ENCODE measurements at places on chromosomes 2 and 18. TPM values are rescaled to one million over a fixed set of nuclear protein-coding genes. Genes with fewer than 3 reads are reported as not detected.

- no peak for DNase-seq
- H3K27ac ChIP-seq, result no peak overlapping the region
- no peaks in the 10 kb centered on the region for H3K4me1 ChIP-seq
- peaks cover 3% of the 10 kb centered on the region for H3K27me3 ChIP-seq
- H3K36me3 ChIP-seq, result no peaks in the 10 kb centered on the region
Measured at GRCh38 chr2:85522090-85522647, 16.8 kb upstream of the MAT2A start.

DNA sequence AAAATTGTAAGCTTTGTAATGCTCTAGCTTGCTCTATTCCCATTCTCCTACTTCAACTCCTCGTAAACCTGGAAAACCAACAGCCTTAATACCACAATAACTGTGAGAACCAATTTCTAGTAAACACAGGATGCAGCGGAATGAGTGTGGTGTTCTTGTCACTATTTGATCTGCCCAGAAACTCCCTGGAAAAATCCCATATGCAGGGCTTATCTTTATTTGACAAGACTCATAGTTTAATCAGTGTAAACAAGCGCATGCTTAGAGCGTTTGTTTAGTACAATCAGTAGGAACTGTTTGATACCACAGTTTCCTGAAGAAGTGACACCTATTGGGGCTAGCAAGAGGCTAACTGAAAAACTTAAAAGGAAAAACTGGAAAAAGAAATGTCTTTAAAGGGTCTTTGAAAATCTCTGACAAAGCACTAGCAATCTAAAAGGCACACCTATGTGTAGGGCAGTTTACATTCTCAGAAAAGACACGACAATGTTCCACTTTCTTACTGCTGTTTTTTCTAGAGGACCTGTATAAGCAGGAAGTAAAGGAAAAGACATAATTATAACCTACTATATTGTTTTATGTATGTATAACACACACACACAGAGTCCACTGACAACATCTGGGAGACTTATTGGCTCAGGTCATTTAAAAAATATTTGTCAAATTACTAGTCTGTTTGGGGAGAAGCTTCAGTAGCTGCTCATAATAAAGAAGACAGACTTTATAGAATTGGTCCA lies 241.4 kb upstream of the KLHL14 start:
- H3K4me1 ChIP-seq, result no peaks in the 10 kb centered on the region
- no peak overlapping the region for H3K4me3 ChIP-seq
- DNase-seq, result no peak
- no peaks in the 10 kb centered on the region for H3K27me3 ChIP-seq

- no peaks in the 10 kb centered on the region for H3K4me1 ChIP-seq
- no peaks in the 10 kb centered on the region for H3K27me3 ChIP-seq
- DNase-seq, result no peak
- no peak overlapping the region for H3K27ac ChIP-seq
Measured at GRCh38 chr2:30382995-30383394, 64.1 kb upstream of the LCLAT1 start.

RAX gene
- total RNA-seq, result not detected

GRCh38 chr2:111884592-111884964 lies 585 bp upstream of the ANAPC1 start:
- peak overlapping the region; percentile 85 for H3K27ac ChIP-seq
- no peak for DNase-seq
- H3K4me3 ChIP-seq, result peak overlapping the region; percentile 97
- H3K36me3 ChIP-seq, result no peaks in the 10 kb centered on the region
- no peaks in the 10 kb centered on the region for H3K27me3 ChIP-seq

CHST9 gene
- total RNA-seq, result not detected

SFTPB gene
- not detected for total RNA-seq

DNA sequence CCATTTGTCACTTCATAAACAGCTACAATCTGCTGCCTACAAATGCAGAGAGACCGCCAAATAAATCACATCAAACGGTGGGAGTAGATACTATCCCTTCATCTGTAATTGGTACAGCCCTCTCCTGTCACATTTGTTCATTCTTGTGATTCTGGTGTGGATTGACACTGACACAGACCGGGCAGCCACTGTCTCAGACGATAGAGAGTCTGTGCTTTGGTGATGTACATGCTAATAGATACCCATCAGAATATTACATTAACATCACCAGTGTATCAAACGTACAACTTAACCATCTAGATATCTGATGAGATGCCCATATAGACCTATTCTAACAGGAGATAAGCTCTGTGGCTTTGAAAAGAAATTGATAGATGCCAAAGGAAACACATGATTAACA lies 419.7 kb upstream of the ZEB2 start:
- no peaks in the 10 kb centered on the region for H3K4me1 ChIP-seq
- no peak for DNase-seq
- no peaks in the 10 kb centered on the region for H3K36me3 ChIP-seq
- H3K27ac ChIP-seq, result no peak overlapping the region

ATOH8 gene
- not detected for total RNA-seq

DNA sequence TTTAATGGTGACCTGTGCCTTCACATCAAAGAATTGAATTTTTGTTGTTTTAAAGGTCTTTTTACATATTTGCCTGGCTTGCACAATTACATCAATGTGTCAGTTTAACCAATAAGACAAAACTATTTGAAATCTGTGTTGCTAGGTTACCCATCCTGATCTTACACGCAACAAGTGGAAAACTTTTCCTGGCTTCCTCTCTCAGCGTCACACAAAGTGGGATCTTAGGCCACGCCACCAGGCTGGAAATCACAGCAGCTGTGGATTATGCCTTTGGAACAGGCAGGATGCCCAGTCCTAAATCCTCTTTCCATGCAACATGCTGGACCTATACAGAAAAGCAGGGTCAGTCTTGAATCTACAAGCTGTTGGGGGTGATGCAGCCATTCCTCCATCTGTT lies 298.2 kb upstream of the HNRNPA3 start:
- H3K4me1 ChIP-seq, result no peaks in the 10 kb centered on the region
- DNase-seq, result no peak
- H3K36me3 ChIP-seq, result no peaks in the 10 kb centered on the region
- H3K27ac ChIP-seq, result no peak overlapping the region

GRCh38 chr18:11927497-11927896 lies 19.4 kb upstream of the MPPE1 start:
- no peak overlapping the region for H3K27ac ChIP-seq
- no peaks in the 10 kb centered on the region for H3K4me1 ChIP-seq
- no peak overlapping the region for H3K4me3 ChIP-seq
- no peak for DNase-seq
- H3K36me3 ChIP-seq, result no peaks in the 10 kb centered on the region

- DNase-seq, result no peak
- H3K27ac ChIP-seq, result no peak overlapping the region
- H3K27me3 ChIP-seq, result no peaks in the 10 kb centered on the region
- H3K36me3 ChIP-seq, result no peaks in the 10 kb centered on the region
- no peak overlapping the region for H3K4me3 ChIP-seq
Measured at GRCh38 chr18:65214456-65214855, 536.4 kb upstream of the CDH7 start.

- no peaks in the 10 kb centered on the region for H3K36me3 ChIP-seq
- no peak overlapping the region for H3K4me3 ChIP-seq
- H3K4me1 ChIP-seq, result no peaks in the 10 kb centered on the region
- DNase-seq, result no peak
Measured at GRCh38 chr2:235162082-235162836, 210.4 kb downstream of the SH3BP4 start.

- H3K27ac ChIP-seq, result no peak overlapping the region
- no peaks in the 10 kb centered on the region for H3K4me1 ChIP-seq
- no peaks in the 10 kb centered on the region for H3K27me3 ChIP-seq
- no peak overlapping the region for H3K4me3 ChIP-seq
Measured at GRCh38 chr2:231699006-231699405, 9.3 kb upstream of the PTMA start.

DNA sequence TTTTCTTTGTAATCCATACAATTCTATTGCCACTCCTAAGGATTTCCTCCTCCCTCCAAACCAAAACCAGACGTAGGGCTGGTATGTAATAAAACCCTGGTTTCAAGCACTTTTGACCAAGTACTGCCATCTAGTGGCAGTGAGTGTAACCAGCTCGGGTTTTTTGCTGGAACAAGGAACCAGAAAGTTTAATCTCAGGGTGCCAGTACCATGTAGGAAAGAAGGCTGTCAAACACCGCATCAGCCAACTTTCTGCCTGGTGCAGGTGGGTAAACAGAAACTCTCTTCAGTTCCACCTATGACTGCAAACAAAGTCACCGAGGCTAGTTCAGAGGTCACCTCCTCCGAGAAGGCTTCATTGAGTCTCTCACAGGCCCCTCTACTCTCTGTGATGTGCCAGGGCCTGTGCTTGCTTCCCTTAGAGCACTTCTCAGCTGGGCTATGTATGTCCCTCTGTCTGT lies 10.2 kb upstream of the THNSL2 start:
- peak; percentile 53 for DNase-seq
- no peak overlapping the region for H3K27ac ChIP-seq
- H3K4me1 ChIP-seq, result no peaks in the 10 kb centered on the region
- H3K36me3 ChIP-seq, result no peaks in the 10 kb centered on the region

GREB1 gene
- total RNA-seq, result 0.55 TPM

MBP gene
- total RNA-seq, result 185 TPM

DNA sequence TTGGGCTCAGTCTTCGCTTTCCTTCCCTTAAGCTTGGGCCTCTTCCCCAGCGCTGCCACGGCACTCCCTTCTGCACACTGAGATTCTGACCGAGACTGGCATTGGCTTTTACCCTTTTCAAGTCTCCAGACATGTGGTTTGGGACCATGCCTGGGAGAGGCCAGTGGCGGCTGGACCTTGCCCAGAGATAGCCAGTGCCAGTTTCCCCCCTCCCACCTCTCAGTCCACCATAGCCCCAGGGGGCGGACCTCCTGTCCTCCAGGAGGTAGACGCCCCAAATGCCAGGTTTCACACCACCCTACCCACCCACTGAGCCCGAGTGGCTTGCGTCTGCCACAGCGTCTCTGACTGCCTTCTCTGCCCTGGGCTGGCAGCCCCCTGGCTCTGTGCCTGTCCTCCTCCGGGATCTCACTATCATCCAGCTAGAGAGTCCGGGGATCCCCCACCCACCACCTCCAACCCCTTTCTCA lies 47.7 kb downstream of the INPP5D start:
- no peak overlapping the region for H3K4me3 ChIP-seq
- peaks cover 77% of the 10 kb centered on the region for H3K4me1 ChIP-seq
- no peaks in the 10 kb centered on the region for H3K27me3 ChIP-seq
- peaks cover 5% of the 10 kb centered on the region for H3K36me3 ChIP-seq
- no peak overlapping the region for H3K27ac ChIP-seq

- no peaks in the 10 kb centered on the region for H3K27me3 ChIP-seq
- H3K4me3 ChIP-seq, result no peak overlapping the region
- DNase-seq, result no peak
- H3K27ac ChIP-seq, result no peak overlapping the region
- H3K36me3 ChIP-seq, result no peaks in the 10 kb centered on the region
Measured at GRCh38 chr2:120257522-120257921, 4.9 kb downstream of the RALB start.

GRCh38 chr18:8063733-8064132 lies 496.6 kb downstream of the PTPRM start:
- DNase-seq, result no peak
- no peaks in the 10 kb centered on the region for H3K27me3 ChIP-seq
- H3K27ac ChIP-seq, result no peak overlapping the region
- no peaks in the 10 kb centered on the region for H3K4me1 ChIP-seq

- H3K4me1 ChIP-seq, result no peaks in the 10 kb centered on the region
- H3K27me3 ChIP-seq, result no peaks in the 10 kb centered on the region
- H3K4me3 ChIP-seq, result no peak overlapping the region
- H3K36me3 ChIP-seq, result no peaks in the 10 kb centered on the region
- no peak for DNase-seq
Measured at GRCh38 chr18:7609617-7610016, 42.5 kb downstream of the PTPRM start.

DTNA gene
- not detected for total RNA-seq

METTL4 gene
- 19.9 TPM for total RNA-seq

- peaks cover 47% of the 10 kb centered on the region for H3K27me3 ChIP-seq
- H3K27ac ChIP-seq, result no peak overlapping the region
- H3K36me3 ChIP-seq, result no peaks in the 10 kb centered on the region
- DNase-seq, result no peak
Measured at GRCh38 chr2:73703675-73704074, 33.5 kb downstream of the TPRKB start.

DNA sequence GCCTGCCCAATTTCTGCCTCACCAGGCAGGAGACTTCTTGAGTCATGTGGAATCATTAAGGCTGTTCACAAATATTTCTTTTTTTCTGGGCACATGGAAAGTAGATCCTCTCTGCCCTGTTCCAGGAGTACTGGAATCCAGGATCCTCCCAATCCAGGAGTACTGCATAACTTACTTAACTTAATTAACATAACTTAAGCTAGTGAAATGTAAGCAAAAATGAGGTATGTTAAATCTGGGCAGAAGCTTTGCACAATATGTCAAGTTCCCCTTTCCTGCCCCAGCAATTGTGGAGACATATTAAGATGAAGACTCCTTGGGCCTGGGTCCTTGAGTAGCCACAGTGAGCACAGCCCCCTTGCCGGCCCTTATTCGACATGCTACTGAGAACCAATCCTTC lies 3.2 kb downstream of the CD207 start:
- no peak for DNase-seq
- no peaks in the 10 kb centered on the region for H3K36me3 ChIP-seq
- H3K27me3 ChIP-seq, result peaks cover 13% of the 10 kb centered on the region

DNA sequence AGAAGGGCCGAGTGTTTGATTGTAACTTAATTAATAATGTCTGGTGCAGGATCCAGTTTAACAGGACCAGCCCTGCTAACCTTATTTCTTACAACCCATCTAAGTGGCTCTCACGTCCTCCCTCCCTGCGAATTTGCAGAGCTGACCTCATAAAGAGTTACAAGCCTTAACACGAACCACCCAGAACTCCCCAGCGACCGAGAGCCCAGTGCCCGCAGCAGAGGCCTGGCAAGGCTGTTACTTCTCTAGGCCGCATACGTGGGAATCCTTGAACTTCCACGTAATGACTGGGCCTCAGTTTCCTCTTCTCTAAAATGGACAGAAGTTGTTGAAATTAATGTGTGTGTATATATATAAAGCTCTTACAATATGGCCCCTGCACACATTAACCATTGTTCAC lies 55.5 kb downstream of the PXDN start:
- no peaks in the 10 kb centered on the region for H3K4me1 ChIP-seq
- no peaks in the 10 kb centered on the region for H3K27me3 ChIP-seq
- no peaks in the 10 kb centered on the region for H3K36me3 ChIP-seq
- H3K27ac ChIP-seq, result no peak overlapping the region
- no peak for DNase-seq
- H3K4me3 ChIP-seq, result no peak overlapping the region

FAM110C gene
- total RNA-seq, result 1.9 TPM

GRCh38 chr2:238802957-238803356 lies 44.9 kb upstream of the TWIST2 start:
- H3K4me1 ChIP-seq, result no peaks in the 10 kb centered on the region
- no peak overlapping the region for H3K4me3 ChIP-seq
- no peak overlapping the region for H3K27ac ChIP-seq
- H3K36me3 ChIP-seq, result no peaks in the 10 kb centered on the region

Measured in T-cell (primary cell).